ENCODE measurements at places on chromosomes 2 and 18.

DNA sequence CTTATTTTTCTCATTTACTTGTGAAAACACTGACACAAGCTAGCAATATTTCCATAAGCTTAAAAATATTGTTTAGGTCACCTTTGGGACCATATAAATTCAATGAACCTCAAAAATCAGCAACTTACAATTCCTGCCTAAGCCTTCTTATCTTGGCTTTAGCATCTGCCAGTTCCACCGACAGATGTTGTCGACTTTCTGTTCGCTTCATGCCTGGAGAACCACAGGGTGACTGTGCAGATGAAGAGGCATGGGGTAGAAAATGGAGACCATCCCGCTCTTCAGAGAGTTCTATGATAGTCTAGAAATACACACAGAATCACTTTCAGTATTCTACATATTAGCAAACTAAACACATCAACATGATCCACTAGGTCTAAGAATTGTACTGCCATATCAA is 64.2 kb downstream of the CCDC88A start:
- no peak for DNase-seq

- no peak for DNase-seq
These were observed 9.3 kb downstream of the GPN1 start for GRCh38 chr2:27638037-27638637.

DNA sequence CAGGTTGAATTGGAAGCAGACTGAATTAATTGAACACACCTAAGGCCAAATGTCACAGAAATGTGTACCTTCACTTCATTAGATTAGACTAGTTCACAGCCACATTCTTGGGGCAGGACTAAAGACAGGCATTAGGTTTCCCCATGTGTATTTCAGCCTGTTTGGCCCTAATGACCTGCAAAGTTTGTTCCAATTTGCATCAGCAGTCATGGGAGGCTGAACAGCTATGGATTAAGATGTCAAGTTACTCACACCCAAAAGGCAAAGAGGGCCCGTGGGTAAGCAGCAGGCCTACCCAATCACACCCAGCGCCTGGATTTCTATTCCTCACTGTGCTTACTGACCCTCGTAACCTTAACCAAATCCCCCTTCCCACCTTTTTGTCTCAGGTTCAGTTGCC is 99.6 kb upstream of the RIOK3 start:
- no peak for DNase-seq

GRCh38 chr18:41146301-41146700 is 808.7 kb upstream of the PIK3C3 start:
- DNase-seq: no peak

- DNase-seq: no peak
These were observed 35.5 kb upstream of the SLC35F5 start for GRCh38 chr2:113791697-113792590.

GRCh38 chr2:44053052-44053451 is 57.3 kb upstream of the LRPPRC start:
- DNase-seq: no peak

GRCh38 chr2:161039071-161039470 is 121.2 kb upstream of the TANK start:
- no peak for DNase-seq

GRCh38 chr2:134411279-134411827 is 157.5 kb downstream of the MGAT5 start:
- DNase-seq: no peak

DNA sequence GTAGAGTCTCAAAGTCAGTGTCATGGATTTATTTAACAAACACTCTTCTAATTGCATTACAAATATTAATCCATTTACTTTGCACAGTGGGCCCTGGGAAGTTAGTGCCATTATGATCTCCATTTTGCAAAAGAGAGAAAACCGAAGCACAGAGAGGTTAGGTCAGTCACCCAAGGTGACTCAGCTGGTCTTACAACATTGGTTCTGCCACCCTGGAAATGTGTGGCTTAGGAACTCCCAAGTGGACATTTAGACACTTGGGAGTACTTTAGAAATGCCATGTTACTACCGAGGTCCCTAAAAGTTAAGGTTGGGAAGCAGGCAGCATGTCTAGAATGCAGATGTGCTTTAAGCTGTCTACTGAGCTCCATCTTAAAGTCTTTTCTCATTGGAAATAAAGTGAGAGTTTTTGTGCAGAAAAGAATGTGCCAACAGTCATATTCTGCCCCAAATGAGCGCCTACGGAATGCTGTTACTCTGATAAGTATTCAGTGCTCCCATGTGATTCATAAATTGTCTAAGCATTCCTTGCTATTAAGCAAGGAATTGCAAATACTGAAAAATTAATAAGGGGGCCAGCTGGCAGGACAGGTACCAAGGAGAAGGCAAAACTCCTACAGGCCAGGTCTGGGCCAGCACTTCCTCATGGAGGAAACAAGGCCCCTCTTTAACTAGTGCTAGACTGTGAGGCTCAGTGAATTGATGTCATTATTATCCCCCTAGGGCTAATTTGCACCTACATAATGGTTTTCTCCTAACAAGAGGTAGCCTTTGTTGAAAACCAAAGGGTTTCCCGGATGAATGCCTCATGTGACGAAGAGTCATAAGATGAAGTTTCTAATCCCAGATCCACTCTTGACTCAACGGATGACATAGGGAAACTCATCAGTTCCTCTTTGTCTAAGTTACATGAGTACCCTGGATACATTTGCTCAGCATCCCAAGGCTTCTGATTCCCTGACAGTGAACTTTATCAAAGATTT is 16.3 kb downstream of the NRP2 start:
- DNase-seq: no peak

GRCh38 chr2:157271590-157272203 is 14.2 kb downstream of the GALNT5 start:
- no peak for DNase-seq

DNA sequence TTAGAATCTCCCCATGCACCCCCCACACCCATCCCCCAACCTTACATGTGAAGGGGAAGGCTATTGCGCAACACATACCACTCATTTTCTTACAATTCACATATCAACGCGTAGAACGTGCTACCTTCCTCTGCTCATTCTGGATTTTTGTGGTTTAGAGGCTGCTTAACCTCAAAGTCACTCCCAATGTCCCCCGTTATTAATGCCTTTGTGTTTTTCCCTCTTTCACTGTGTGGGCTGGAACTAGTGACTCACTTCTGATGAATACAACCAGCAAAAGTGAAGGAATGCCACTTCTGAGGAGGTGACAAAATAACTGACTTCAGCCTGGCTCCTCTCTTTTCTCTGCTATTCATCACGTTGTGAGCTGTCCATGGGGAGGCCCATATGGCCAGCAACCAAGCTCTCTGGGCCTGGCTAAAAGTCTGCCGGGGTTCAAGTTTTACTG is 342.5 kb upstream of the NXPH2 start:
- DNase-seq: no peak

GRCh38 chr2:222052934-222053367 is 245.8 kb downstream of the PAX3 start:
- no peak for DNase-seq

- no peak for DNase-seq
These were observed 318.9 kb upstream of the HS6ST1 start for GRCh38 chr2:128637481-128638155.

- DNase-seq: no peak
These were observed 48.4 kb downstream of the UNC50 start for GRCh38 chr2:98656800-98657199.

Measured in stimulated activated CD4-positive, alpha-beta T cell treated with anti-CD3 and anti-CD28 coated beads, TNF-alpha, amount 100 ng/mL, for 4 hours (primary cell).